ENCODE measurements at places on chromosomes 11 and 22.

DNA sequence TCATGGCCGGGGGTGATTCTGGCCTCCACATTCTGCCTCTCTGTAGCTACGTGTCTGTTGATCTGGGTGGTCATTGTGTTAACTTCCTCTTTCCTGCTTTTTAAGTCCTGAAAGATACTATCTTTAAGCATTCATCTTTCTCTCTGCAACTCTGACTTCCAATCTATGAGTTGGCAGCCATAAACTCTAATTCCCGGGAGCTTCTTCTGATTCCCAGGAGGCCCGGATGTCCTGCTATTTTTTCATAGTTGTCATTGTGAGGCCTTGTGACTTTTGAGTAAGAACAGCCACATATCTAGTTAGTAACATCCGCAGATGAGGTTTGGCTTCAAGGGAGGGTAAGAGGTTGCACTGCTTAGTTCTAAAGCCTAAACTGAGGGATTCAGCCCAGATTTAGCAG is 107.8 kb downstream of the SYN3 start:
- peak; percentile 38 for DNase-seq

GRCh38 chr22:49961601-49962011 is 1.0 kb downstream of the PIM3 start:
- no peak for DNase-seq

- DNase-seq: peak; percentile 64
These were observed 30.9 kb upstream of the PARVB start for GRCh38 chr22:43993072-43993760.

GRCh38 chr11:69682221-69682620 is 7.1 kb upstream of the LTO1 start:
- no peak for DNase-seq

GRCh38 chr11:1569251-1569780 is 2.8 kb downstream of the DUSP8 start:
- DNase-seq: no peak

DNA sequence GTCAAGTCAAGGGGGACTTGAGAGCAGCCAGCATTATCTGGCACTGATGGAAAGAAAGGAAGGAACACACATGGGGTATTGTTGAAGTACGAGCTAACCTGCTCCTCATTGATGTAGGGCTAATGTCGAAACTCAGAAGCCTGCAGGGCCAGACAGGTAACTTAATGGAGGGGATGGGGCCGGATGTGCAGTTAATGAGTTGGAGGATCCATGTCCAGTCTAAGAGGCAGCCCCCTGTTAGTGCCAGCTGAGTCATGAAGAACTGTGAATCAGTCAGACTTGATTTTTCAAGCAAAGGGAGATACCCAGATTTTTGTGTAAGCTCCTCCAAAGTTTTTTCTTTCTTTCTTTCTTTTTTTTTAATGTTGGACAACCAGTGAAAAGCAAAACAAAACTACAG is 65.6 kb downstream of the CECR2 start:
- DNase-seq: no peak

GRCh38 chr11:55106391-55106790 is 155.6 kb upstream of the TRIM48 start:
- no peak for DNase-seq

GRCh38 chr11:64284048-64284961 is at the start of gene BAD:
BAD (minus strand) TSS chr11:64284665; CDS start chr11:64284368, 297 bp downstream.
- DNase-seq: peak; percentile 91

DNA sequence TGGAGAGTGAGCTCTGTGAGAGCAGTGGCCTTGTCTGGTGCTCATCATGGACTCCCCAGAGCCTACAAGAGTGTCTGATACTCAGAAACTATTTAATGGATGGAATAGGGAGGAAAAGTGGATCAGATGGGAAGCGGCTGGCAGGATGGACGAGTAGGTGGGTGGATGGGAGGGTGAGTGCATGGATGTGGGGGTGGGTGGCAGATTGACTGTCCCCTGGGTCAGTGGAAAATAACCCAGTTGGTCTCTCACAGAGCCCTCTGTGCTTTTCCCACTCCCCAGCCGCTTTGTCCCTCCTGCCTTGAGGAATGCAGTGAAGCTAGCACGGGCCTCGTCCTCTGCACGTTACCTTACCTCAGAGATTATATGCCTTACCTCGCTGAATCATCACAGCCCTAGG is 5.9 kb downstream of the SPI1 start:
- DNase-seq: no peak

GRCh38 chr22:20912494-20912893 is 4.7 kb upstream of the CRKL start:
- no peak for DNase-seq

DNA sequence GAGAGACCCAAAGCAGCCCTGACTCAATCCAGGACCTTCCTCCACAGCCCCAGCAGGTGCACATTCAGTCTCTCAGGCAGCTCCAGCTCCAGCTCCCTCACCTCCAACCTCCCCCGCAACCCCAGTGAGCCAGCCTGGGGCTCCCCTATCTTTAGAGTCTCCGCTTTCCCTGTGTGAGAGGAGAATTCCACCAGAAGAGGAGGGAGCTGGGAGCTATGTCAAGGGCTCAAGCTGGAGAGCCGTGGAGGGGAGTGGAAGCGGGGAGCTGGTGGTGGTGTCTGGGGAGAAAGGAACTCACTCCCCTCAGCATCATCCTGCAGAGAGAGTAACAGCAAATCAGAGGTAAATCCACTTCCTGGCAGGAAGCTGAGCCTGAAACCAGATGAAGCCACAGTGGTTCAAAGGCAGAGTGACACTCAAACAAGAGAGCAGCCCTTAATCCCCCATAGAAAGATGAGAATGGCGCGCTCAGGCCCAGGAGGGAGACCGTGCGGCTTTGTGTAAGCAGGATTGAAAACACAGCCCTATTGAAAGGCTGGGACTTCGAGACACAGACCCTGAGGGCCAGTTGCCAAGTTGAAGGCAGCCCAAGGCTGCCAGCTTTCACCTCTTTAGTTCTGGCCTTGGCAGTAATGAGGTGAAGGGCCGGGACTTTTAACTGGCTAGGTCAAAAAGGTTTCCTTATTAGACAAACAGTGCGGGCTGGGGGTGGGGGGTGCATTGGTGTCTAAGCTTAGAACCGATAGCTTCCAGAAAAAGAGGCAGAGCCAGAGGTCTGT is 21.4 kb upstream of the CDON start:
- no peak for DNase-seq

- DNase-seq: no peak
These were observed 4.6 kb downstream of the KRTAP5-3 start for GRCh38 chr11:1603629-1604028.

DNA sequence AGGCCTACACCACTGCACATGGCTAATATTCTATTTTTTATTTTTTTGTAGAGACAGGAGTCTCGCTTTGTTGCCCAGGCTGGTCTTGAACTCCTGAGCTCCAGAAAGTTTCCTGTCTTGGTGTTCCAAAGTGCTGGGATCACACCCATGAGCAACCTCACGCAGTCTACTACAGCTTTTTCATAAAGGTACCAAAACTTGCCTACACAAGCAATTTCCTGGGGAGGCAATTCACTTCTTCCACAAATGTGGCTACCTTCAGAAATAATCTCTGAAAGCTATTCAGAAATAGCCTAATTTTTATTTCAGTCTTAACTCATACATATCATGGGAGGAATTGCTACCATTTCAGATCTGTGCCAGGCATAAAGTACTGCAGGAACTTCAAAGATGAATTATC is 11.4 kb downstream of the SLC35F2 start:
- no peak for DNase-seq

GRCh38 chr11:133660202-133660568 is 127.9 kb upstream of the OPCML start:
- no peak for DNase-seq

DNA sequence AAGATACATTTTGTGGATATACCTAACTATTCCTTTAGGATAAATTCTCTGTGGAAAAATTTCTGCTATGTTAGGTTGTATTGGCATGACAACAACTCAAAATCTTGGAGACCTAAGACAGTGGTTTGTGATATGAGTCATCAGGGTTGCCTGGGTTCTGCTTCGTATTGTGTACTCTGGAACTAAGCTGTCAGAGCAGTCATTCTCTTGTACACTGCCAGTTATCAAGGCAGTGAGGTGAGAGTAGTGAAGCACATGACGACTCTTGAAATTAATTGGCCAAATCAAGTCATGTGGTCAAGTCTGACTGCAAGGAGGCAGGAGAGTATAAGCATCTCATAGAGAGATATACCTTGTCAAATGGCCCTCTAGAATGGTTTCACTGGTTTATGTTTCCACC is 104.4 kb downstream of the FANCF start:
- no peak for DNase-seq

DNA sequence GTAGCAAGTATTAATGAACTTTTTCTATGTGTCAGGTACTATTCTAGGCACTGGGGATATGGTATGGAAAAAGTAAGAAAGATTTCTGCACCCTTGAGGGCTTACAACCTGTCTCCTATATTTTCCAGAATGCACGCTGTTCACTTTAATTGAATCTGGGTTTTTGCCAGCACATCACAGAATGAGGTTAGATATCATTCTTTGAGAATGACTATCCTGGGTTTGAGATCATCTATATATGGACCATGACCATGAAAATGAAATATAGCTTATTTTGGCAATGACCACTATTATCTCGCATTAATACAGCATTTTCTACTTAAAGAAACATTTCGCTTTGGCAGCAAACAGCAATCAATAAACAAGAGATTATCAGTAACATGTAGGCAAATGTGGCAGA is 46.9 kb downstream of the C11orf71 start:
- no peak for DNase-seq

DNA sequence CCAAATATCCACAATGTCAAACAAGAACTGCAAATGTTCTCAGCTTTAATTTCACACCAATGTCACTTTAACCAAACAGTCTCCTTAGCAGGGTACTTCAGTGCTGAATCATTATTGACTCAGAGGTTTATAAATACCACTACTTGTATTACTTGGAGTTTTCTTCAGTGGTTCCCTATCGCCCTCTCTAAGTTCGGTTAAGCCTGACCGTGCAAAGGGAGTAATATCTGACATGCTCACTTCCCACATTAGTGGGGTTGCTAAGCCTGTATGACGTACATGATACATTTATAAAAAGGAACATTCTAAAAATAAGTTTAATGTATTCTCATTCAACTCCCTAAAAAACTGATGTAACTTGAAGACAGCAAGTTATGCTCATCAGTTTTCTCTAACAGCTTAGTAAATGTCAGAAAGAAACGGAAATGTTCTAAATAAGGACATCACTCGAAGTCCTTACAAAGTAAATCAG is 93.1 kb upstream of the ZC3H12C start:
- peak; percentile 84 for DNase-seq

DNA sequence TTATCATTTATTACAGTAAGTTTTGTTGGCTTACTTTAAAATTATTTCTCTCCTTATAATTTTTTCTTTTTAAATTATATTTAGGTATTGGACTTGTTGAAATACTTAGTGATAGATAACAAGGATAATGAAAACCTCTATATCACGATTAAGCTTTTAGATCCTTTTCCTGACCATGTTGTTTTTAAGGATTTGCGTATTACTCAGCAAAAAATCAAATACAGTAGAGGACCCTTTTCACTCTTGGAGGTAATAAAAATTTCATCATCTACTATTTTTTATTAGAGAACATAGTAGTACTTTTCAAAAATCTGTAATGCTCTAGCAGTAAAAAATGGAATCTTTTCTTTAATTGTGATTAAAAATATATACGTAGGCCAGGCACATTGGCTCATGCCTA is 70.4 kb downstream of the ATM start:
- DNase-seq: no peak

- DNase-seq: no peak
These were observed 1.4 kb upstream of the DPP3 start for GRCh38 chr11:66478729-66479393.
